IMR-90 (cell line): ENCODE measurements at places on chromosomes 6 and 20. TPM values are rescaled to one million over a fixed set of nuclear protein-coding genes. Genes with fewer than 3 reads are reported as not detected.

PLA2G7 gene
- total RNA-seq: not detected in 2 replicates

VGLL2 gene
- total RNA-seq: not detected in 2 replicates

PKHD1 gene
- total RNA-seq: not detected in 2 replicates

TRIM10 gene
- total RNA-seq: not detected in 2 replicates

MYLK2 gene
- total RNA-seq: 0.18 and 0.28 TPM in 2 replicates

DSP gene
- total RNA-seq: 20.1 and 23.6 TPM in 2 replicates

MDFI gene
- 0.18 and 0.28 TPM in 2 replicates for total RNA-seq

ETV7 gene
- total RNA-seq: under 0.01 and 0.18 TPM in 2 replicates

CD93 gene
- total RNA-seq: under 0.01 TPM in 1 of 2 replicates, not detected in the other

TFAP2D gene
- not detected in 2 replicates for total RNA-seq

SLX4IP gene
- total RNA-seq: 5.9 and 6.1 TPM in 2 replicates

POLR3F gene
- 5.7 and 10.0 TPM in 2 replicates for total RNA-seq

MTHFD1L gene
- 53.2 and 53.9 TPM in 2 replicates for total RNA-seq

GPR6 gene
- total RNA-seq: not detected in 2 replicates

SLPI gene
- not detected in 2 replicates for total RNA-seq

HSPA1L gene
- 1.3 and 1.4 TPM in 2 replicates for total RNA-seq

RSPO4 gene
- not detected in 2 replicates for total RNA-seq
